ENCODE measurements at places on chromosomes 16 and 17.
A peak's percentile ranks its signal among the peaks of the same experiment; 100 is the strongest.

DNA sequence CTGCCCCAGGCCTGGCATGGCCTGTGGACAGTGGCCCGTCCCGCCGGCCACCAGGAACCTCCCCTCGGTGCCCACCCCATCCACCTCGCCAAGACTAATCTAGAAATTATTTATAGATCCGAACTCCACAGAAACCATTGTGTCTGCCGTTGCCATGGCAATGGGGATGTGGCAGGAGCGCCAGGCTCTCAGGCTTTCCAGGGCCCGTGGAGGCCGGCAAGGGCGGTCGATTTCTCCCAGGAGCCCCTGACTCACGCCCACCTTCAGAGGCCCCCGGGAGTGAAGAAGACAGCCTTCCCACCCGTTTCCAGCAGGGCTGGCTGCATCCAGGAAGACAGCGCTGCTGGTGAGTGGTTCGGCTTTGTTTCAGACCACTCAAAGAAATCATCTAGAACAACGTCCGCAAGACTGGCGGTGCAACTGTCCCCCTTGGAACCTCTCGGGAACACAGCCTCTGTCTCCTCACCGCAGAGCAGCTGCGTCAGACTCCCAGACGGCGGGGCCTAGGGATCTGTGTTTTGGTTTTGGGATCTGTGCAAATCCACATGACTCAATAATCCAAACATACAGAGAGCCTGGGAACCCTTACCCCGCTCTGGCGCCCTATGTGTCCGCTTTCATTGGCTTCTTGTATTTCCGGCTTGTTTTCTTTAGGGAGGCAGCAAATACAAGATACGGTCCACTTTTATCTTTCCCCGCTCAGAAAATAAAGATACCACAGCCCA is 48.5 kb upstream of the ZCCHC14 start:
- peak; percentile 88 for DNase-seq

DNA sequence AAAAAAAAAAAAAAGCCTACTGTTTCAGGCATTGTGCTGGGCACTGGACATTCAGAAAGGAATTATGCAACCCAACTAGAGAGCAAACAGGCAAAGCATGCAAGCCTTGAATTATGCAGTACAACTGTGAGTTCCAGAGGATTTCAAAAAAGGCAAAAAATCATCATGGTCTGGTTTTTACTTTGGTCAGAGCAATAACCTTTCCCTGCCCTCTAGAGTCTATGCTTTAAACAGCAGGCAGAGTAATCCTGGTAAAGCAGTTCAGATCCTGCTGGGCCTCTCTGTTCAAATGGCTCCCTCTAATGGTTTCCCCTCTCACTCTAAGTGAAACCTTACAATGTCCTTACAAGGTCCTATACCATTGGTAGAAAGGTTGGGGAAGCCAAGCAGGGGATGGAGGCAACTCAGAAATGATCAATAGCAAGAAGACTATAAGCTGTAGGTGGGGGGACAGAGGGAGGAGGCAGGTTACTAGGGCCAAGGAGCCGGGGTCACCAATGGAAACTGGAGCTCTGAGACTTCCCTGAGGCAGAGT is 4.6 kb upstream of the TAF15 start:
- peak; percentile 94 for DNase-seq

DNA sequence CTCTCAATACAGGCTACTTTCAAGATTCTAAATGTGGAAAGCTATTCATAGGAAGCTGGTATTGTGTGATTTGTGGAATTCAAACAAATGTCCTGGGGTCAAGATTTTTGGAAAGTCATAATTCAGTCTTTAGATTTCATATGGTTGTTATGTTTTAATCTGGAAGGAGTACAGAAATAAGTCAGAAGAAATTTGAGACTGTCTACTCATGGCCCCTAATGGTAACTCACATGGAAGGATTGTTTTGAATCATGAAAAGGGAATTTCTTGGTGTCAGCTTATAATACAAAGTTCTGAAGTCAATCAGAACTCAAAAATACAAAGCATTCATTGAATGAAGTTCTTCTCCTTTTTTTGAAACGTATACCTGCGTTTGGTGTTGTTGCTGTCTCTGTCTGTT is 3.1 kb downstream of the KCNJ2 start:
- peak; percentile 19 for DNase-seq

- DNase-seq, result peak; percentile 24
These were observed 21.0 kb upstream of the ITGAX start for GRCh38 chr16:31333686-31334649.

DNA sequence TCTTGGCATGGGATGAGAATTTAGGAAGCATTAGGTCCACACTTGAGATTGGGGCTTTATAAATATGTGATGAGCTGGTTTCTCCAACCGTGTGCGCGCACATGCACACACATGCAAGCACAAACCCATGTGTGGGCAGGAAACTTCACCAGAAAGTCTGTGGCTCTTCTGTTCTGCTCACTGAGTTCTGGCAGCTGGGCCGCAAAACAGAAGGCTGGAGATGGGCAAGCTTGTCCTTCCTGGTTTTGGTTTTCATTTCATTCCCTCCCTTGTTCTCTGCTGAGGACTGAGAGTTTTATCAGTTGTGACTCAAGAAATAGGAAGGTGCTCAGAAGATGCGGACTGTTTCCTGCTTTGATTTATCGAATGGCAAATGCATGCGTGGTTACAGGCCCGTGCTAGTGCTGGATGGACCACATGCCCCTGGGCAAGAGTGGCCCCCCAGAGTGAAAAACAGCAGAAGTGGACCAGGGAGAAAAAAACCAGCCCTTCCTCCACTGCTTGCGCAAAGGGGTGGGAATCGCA is 14.1 kb downstream of the MAP3K14 start:
- peak; percentile 75 for DNase-seq

DNA sequence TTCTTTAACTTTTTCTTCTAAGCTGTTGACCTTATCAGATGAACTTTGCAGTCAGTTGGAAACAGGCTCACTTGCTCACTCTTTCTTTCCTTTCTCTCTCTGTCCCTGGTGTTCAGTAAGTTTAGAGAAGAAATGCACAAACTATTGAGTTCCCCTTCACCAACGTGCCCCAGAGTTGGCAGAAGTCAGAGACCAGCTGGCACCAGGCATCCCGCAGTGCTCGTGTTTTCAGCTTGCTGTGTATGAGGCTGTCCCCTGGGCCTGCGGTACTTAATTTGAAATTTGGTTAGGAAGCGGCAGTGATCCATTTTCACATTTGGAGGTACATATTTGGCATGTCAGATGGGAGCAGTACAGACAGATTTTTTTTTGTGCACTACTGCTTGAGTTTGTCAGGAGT is 258.6 kb downstream of the SNX29 start:
- DNase-seq, result no peak

DNA sequence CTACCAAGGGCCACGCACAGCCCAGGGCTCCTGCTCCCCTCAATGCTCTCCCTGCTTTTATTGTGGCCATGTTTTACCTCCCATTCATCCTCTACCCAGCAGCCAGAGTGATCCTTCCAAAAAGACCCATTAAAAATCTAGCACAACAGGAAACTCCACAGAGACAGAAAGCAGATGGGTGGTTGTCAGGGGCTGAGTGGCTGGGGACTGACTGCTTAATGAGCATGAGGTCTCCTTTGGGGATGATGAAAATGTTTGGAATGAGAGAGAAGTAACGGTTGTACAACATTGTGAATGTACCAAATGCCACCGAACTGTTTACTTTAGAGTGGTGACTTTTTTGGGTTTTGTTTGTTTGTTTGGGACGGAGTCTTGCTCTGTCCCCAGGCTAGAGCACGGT is 107.4 kb downstream of the GAS7 start:
- no peak for DNase-seq

DNA sequence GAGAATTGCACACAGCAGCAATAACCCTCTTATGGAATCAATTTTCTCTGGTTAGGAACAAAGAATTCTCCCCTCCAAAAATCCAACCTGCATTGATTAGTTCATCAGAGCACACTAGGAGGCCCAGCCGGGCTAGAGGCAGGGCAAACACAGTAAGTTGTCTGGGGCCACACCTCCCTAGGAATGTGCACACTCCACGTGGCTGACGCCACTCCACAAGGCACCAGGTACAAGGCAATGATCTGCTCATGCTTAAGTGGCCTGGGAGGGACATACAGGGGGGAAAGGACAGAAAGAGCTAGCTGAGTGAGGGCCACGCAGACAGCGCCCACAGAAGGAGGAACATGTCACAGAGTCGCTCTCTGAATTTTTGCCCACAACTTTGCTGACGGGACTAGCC is 107.6 kb downstream of the SLC39A11 start:
- no peak for DNase-seq

DNA sequence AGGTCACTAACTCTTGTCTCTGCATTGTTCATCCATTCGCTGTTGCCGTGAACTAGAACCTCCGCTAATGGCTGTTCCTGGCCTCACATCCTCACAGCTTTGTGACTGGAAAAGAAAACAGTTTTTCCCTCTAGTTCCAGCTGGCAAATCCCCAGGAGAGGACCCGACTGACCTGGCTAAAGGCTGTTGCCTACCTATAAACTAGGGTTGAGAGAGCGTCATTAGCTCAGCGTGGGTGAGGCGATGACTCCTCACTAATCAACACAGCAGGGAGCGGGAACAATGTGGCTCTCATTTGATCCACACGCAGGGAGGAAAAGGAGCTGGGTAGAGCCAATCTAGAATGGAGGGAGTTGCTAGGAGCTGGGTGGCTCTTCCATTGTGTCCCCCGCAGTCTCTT is 282.1 kb upstream of the IRX5 start:
- DNase-seq, result no peak

GRCh38 chr17:5695480-5695879 is 111.2 kb upstream of the NLRP1 start:
- no peak for DNase-seq

- peak; percentile 96 for DNase-seq
These were observed 4.5 kb upstream of the SGCA start for GRCh38 chr17:50161023-50161910.

GRCh38 chr16:21708533-21709115 is 44.9 kb downstream of the OTOA start:
- peak; percentile 79 for DNase-seq

DNA sequence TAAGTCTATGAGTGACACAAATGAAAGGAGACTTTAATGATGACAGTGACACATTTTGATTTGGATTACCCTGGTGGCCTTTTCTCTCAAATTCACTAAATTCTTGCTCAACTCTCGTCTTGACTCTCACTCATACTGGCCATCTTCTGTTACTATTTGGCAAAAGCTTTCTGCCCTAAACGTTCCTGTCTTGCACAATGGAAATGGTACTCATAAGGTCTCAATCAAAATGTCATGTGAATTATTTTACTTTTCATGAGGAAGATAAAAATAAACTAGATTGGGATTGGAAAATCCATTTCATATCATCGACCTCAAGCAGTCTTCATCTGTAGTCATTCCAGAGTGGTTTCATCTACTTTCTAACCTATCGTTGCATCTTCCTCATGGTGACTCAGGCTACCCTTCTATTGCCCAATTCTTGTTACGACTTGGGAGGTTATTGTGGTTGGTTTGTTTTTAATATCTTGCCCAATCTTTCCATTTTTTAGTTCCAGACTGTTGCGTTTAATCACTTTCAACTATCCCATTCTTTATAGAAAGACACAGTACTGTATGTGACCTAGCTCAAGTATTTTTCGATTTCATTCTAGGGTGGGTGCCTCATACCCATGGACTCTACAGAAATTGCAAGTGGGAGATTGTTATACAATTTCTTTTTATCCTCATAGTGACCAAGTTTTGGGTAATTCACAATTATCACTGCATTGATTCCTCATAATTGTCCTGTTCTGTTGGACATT is 317.2 kb upstream of the KCNJ16 start:
- peak; percentile 94 for DNase-seq

- DNase-seq, result no peak
These were observed 76.3 kb downstream of the KSR1 start for GRCh38 chr17:27532269-27533263.

DNA sequence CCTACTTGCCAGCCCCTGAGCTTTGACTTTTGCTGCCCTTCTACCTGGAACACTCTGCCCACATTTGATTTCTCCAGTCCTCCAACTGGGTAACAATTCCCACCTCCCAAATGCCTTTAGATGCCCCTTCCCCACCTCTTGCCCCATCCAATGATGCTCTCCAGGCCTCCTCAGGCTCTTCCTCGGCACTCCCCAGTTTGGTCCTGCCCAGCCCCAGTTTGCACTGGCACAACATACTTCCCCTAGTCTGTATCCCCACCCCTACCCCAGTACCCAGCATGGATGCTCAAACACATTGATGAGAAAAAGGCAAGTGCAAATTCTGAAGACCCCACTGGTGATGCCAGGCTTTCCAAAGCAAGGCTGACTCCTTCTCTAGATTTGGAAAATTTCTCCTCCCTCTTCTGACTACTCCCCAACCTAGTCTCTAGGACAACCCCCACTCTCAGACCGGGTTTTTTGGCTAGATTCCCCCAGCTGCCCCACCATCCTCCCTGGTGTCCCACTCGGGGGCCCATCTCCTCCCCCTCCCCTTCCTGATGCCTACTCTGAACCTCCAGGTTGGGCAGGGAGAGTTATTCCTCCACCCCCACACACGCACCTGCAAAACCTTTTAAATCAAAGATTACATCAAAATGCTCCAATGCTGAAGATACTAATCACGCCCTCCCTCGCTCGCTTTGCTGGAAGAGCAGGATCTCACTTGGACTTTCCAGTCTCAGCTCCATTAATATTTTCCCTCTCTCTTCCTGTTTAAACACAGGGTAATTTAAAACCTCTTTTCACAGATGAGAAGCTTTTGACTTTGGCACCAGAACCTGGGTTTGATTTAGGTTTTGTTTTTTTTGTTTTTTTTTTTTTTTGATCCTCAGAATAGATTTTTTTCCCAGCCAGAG is 94.9 kb downstream of the TMEM132E start:
- no peak for DNase-seq

DNA sequence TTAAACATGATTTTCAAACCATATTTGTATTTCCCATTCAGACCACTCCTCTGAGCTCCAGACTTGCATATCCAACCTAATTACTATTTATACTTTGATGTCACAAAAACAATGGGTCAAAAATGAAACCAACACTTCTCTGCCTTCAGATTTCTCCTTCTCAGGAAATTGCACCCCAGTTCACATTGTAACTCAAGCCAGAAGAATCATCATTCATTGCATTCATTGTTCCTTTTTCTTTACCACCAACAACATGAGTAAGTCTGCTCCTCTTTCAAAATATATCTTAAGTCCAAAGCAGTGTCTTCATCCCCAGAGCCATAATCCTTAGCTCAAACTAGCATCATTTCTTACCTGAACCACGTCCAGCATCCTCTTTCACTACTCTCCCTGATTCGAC is 2.6 kb upstream of the AKAP1 start:
- DNase-seq, result no peak

- DNase-seq, result no peak
These were observed 31.8 kb downstream of the HNF1B start for GRCh38 chr17:37713028-37713431.

- DNase-seq, result no peak
These were observed 11.1 kb upstream of the C1QTNF8 start for GRCh38 chr16:1107141-1107540.

DNA sequence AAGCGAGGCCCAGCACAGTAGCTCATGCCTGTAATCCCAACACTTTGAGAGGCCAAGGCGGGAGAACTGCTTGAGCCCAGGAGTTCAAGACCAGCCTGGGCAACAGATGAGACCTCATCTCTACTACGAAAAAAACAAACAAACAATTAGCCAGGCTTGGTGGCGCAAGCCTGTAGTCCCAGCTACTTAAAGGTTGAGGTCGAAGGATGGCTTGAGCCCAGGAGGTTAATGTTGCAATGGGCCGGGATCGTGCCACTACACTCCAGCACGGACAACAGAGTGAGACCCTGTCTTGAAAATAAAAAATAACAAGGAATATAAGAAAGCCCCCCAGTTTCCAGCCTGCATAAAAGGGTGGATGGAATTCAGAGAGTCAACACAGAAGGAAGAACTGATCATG is 40.3 kb downstream of the ARHGAP17 start:
- DNase-seq, result no peak

Data from GM23248 (cell line).